ENCODE measurements at places on chromosomes 2 and 18.

- no peak for DNase-seq
Observed at GRCh38 chr2:162677476-162677875, 161.1 kb downstream of the KCNH7 start.

DNA sequence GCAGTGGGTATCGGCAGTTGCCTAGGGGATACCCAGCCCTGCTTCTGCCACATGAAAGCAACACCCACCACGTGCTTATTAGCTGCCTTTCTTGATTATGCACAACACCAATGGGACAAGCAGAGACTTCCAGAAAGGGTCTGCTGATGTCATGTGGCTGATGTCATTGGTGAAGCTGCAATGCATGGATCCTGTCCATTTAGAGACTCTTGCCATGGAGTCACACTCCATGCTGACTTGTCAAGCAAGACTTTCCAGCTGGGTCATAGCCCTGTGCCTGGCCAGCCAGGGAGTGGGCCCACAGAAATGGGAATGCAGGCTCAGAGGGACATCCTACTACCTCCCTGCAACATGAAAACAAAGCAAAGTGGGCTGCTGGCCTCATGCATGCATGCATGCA lies 81.8 kb downstream of the VAPA start:
- no peak for DNase-seq

DNA sequence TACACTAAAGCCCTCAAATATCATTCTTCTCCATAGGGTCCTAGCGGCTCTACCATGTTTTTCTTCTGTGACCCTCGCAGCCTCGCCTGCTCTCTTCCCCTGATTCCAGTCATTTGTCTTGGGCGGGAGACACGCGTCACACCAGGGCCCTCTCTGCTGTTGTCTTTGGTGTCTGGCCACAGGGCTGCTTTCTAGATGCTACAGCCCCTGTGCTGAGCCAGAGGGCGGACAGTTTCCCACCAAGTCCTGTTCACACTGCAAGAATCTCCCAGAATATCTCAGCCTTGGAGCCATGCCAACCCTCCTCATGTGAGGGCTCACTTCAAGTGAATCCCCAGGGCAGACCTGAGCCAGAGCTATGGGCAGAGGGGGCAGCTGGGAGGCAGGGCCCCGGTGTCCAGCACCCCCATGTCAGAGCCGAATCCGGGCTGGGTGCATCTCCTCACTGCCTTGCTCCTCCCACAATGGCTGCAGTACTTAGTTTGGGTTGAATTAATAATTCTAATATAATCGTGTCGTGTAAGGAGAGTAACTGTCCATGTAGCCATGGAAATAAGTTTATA lies 42.1 kb downstream of the DIPK1C start:
- no peak for DNase-seq

DNA sequence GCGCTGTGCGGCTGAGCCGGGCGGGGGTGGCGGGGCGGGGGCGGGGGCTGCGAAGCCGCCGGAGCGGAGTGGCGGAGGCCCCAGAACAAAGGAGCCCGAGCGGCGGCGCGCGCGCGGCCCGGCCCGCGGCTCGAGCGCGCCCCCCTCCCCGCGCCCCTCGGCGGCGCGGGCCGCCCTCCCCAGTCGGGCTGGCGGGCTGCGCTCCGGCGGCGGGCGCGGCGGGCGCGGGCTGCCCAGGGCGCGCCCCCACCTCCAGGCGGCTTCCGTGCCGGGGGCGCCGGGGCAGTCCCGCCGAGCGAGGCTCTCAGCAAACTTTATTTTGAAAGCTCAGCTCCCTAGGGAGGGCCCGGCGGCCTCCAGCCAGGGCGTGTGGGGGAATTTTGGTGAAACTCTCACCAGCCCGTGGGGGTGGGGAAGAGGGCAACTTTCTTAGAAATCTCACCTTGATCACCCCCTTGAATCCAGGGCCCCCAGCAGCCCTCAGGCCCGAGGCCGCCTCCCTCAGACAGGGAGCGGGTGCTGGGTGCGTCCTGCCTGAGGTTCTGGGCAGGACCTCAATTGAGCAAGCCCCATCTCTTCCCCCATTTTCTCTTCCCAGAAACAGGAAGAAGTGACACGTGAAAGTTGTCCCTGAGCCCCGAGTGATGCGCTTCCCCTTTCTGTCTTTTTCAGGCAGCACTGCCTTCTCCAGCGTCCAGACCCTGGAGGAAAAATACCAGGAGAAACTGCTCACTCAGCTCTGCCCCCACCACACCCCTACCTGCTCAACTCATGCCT lies 786 bp downstream of the TET3 start:
- DNase-seq, result no peak

GRCh38 chr2:48272199-48272598 lies 257.8 kb upstream of the STON1 start:
- no peak for DNase-seq

DNA sequence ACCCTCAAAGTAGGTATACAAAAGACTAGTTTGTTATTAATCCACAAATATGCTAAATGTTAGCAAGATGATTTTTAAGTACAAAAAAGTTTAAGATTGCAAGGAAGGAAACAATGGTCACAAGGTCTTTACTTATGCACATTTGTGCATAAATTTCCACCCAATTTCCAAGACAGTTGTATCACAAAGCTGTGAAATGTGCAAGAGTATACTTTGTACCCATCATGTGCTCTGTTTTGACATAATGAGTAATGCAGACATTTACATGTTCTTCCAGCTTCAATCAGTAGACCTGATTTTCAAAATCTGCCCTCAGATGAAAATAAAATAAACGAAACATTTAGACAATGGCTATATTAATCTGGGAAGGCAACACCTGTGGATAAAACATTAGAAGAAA lies 27.0 kb downstream of the SLC5A7 start:
- DNase-seq, result no peak

DNA sequence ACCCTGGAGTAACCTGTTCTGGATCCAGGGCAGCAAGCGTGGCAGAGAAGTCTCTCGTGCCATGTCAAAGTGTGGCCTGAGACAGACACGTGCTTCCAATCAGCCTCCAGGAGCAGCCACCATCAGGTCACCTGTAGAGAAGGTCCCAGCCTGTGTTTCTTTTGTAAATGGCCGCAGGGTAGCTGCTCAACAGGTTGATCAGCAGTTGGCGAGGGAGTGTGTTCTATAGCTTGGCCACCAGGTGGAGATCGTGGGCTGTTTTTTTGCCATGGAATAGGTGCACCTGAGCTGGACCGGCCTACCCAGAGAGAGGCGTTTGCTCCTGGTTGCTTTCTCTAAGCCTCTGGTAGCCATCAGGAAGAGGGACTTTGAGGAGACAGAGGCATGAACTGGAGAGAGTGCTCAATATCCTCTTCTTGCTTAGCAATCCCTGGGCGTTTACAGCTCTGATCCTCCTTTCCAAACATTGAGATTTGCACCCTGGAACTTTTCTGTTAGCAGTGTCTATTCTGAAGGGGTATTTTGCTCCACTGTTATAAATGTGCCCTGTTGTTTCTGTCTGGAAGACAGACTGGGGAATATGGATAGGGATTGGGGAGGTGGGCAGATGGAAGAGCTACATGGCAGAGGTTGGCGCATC lies 34.2 kb upstream of the EN1 start:
- peak; percentile 37 for DNase-seq

DNA sequence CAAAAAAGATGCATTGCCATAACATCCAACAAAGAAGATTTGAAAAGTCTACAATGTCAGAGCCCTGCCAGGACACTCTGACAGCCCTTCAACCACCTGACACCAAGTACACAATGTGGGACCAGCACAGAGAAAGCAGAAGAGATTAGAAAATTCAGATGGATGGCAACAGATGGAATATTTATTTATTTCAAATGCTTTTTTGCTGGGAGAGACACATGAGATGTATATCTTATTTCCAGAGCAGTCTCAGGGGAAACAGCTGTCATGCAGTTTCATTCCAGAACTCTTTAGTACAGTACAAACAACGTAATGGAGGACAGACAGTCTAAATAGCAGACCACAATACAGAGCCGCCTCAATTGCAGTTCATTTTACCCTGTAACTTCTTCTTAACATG lies 110.1 kb downstream of the MAIP1 start:
- DNase-seq, result no peak

GRCh38 chr18:10067670-10068659 lies 154.1 kb downstream of the VAPA start:
- no peak for DNase-seq

DNA sequence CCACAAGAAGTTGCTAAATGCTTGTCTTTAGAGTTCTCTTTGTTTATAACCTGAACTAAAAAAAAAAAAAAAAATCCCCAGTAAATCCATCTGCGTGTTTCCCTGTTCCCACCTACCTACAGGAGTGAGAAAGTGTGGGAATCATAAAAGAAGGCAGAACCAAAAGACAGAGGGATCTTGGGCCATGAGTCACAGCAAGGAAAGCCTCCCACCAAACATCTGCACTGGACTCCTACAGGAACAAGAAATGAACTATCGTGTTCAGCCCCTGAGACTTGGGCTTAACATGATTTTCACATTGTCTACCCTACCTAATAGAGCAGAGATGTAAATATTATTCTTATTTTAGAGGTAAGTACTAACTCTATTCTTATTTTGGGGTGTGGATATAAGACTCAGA lies 1761.2 kb upstream of the CELF4 start:
- no peak for DNase-seq

- DNase-seq, result no peak
Observed at GRCh38 chr2:218396688-218397462, 2.8 kb upstream of the CTDSP1 start.

DNA sequence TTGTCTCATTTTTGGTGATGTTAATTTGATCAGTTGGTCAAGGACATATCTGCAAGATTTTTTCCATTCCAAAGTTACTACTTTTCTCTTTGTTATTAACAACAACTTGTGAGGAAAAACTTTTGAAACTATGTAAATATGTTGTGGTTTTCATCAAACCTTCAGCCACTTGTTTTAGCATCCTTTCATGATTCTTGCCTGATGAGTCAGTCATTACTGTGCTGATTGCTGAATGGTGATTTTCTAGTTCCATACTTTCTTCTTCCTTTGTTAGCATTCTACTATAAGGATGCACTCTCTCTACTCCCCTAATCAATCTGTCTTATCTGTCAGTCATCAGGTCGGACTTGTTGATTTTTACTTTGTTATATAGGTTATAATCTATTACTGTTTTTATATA lies 10.9 kb downstream of the TMEM87B start:
- no peak for DNase-seq

DNA sequence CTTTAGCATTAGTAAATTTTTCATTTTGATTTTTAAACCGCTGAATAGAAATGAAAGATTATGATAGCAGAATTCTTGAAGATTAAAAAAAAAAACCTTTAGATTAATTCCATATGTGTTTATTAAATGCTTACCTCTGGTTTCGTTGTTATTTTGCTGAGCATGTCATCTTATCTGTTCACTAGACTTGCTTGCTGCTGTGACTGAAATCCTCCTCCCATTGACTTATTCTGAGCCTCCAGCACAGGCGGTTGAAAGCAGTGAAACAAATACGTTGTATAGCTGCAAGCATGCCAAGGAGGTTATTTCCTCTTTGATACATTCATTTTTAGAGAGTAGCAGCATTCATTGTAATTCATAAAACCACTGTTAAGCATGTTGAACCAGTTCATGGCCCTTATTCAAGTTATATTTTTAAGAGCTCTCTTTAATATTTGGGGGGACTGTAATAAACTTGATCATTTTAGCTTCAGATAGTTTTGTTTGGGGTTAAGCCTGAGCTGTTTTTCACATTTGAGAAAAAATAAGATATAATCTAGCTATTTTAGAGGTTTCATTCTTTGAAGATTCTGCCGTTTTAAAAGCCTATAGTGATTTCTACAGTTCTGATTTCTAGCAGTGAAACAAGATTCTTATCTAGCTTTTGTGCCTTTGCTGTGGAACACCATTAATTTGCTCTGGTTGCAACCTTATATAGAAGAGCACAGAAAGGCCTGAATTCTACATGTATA lies at the start of gene HTR2B:
HTR2B (minus strand) TSS at position 205 of the 731 bp plus-strand sequence. CDS start 1,278 bp downstream, outside the sequence.
- DNase-seq, result no peak

DNA sequence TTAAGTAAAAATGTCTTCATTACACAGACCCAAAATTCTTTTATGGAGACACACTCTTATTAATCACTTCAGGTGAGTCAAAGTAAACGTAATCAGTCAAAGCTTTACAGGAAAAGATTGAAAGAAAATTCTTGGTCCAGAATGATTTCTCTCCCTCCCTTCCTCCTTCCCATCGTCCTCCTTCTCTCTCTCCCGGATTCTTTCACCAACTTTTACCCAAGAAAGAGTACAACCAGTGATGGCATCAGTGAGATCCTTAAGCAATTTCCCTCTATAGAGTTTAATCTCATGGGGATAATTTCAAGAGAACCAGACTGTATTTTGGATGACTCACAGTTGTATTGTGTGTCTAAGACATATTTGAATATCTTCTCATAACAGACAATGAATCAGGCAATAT lies 258.1 kb downstream of the ALK start:
- DNase-seq, result no peak

DNA sequence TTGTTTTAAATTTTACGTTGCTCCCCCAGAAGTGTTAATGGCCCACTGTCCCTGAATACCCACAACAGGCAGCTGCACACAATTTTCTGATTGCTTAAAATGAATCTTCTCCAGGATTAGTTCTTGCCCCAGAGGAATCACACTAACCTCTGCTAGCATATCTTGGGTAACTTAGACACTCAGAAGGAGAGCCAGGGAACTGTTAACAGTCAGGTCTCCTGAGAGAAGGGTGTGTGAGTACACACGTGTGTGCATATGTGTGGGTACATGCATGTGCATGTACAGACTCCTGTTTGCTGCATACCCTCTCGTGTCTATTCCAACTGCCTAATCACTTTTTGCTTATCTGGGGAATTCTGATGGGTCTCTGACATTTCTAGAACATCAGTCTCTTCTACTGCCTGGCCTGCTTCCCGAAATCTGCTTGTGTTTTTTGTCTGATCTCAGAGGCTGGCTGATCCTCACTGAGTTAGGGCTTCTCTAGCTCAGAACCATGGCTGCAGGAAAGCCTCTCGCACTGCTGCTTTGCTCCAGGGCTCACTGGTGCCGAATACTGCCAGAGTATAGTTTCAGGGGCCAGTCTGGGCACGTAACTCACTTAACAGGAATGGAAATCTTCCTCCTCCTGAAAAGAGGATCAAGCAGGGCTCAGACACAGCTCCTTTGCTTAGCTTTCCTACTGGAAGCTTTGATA lies 62.8 kb downstream of the PRELID3A start:
- no peak for DNase-seq

GRCh38 chr18:13229001-13229671 lies 10.6 kb downstream of the LDLRAD4 start:
- no peak for DNase-seq

GRCh38 chr18:39945076-39945475 lies 2010.0 kb upstream of the PIK3C3 start:
- no peak for DNase-seq

GRCh38 chr18:59616501-59616900 lies 80.7 kb downstream of the CCBE1 start:
- DNase-seq, result no peak

GRCh38 chr2:45699032-45699658 lies 47.7 kb downstream of the PRKCE start:
- DNase-seq, result no peak
